ENCODE measurements at places on chromosomes 5 and 9. TPM values are rescaled to one million over a fixed set of nuclear protein-coding genes. Genes with fewer than 3 reads are reported as not detected.
A peak's percentile ranks its signal among the peaks of the same experiment; 100 is the strongest.

DNA sequence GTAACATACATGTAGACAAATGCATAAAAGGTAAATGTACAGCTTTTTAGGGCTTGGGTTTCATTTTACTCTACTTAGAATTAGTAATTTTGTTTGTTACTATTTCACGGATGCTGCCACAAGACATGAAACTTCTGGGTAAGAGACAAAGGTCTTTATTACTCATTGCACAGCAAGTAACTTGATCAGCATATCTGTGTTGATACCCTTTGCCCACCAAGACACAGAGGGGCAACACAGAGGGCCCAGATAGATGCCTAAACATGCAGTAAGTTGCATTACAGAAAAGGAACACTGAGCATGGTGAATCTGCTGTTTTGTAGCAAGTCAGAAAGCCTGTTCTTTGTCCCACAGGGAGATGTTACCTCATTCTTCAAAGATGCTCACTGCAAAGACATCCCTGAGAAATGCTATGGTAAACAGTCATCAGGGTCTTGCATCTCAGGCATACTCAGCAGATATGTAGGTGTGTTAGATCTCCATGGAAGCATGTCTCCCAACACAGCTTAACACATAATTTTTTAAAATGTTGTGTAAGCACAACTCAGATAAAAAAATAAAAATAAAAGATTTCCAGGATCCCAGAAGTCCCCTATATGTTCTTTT is 10.3 kb downstream of the ITGA2 start:
- DNase-seq, result no peak

Gene C9orf153
- 0.12 TPM for total RNA-seq

- no peak for DNase-seq
Observed at GRCh38 chr9:27371382-27371781, 74.4 kb upstream of the EQTN start.

DNA sequence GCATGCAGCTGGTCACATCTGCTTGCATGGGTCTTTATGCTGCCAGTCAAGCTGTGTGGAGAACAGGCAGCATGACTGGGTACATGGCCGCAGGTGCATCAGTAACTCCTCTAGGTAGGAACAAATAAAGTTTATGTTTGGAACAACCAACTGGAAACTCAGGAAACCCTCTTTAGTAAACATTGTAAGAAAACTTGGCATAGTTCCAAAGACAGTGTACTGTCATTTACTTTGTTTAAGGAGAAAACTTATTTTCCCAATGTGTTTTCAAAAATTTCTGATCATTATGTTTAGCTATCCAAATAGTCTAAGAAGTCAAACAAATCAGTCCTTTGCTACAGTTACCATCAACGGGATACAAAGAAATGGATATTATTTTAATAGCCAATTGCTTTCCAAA is 386.0 kb downstream of the CHSY3 start:
- DNase-seq, result no peak

Gene SEMA6A
- 355 TPM for total RNA-seq

Gene HEXB
- total RNA-seq, result 57.8 TPM

Gene PDE6A
- not detected for total RNA-seq

DNA sequence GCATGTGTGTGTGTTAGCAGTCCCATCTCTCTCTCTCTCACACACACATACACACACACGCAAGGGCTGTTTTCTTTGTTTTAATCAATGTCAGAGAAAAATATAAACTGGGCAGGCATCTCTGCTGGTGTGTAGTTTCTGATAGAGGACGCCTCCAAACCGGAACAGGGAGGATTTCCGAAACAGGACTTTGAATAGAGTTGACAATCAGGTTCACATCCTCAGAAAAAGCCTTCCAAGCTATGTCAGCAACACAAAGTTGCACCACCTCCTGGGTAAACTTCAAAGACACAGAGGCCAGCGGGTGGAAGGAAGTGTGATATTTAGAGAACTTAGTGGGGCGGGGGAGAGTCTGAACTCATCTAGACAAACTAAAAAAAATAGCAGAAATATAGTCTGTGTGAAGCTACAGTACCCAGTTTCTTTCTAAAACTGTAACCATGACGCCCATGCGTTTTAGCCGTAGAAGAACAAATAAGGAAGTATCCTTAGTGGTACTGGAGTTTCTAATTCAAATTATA is 1.2 kb downstream of the ST8SIA4 start:
- DNase-seq, result peak; percentile 2

GRCh38 chr9:684054-684890 is 157.2 kb upstream of the DMRT1 start:
- peak; percentile 68 for DNase-seq

Gene HMGXB3
- 27.0 TPM for total RNA-seq

GRCh38 chr5:96207420-96207819 is 225.6 kb downstream of the PCSK1 start:
- no peak for DNase-seq

- DNase-seq, result no peak
Observed at GRCh38 chr9:105554042-105554441, 3.9 kb upstream of the FKTN start.

Gene SLC36A2
- total RNA-seq, result not detected

- peak; percentile 37 for DNase-seq
Observed at GRCh38 chr5:3891113-3891512, 295.5 kb downstream of the IRX1 start.

- no peak for DNase-seq
Observed at GRCh38 chr9:31415164-31415563, 969.3 kb upstream of the ACO1 start.

Gene ZNF883
- total RNA-seq, result 44.4 TPM

Gene FIBCD1
- 15.5 TPM for total RNA-seq

GRCh38 chr5:146306838-146307237 is 31.8 kb upstream of the POU4F3 start:
- DNase-seq, result no peak

- no peak for DNase-seq
Observed at GRCh38 chr9:131598121-131598520, 52.8 kb downstream of the PRRT1B start.

DNA sequence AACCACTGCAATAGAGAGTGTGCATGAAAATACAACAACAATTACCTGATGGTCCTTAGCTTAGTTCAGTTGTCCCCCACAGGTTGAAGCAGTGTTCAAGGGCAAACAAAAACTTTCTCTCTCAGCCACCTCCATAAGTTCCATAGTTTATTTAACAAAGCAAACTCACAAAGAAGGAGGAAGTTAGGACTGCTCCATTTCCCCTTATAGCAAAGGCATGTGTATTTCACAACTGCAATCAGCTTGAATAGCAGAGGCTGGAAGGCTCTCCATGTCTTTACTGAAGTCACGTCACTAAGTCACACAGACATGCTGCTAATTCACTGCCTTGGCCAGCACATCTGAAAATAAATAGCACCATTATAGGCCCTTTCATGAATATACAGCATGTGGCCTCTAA is 43.3 kb downstream of the DOCK8 start:
- no peak for DNase-seq

DNA sequence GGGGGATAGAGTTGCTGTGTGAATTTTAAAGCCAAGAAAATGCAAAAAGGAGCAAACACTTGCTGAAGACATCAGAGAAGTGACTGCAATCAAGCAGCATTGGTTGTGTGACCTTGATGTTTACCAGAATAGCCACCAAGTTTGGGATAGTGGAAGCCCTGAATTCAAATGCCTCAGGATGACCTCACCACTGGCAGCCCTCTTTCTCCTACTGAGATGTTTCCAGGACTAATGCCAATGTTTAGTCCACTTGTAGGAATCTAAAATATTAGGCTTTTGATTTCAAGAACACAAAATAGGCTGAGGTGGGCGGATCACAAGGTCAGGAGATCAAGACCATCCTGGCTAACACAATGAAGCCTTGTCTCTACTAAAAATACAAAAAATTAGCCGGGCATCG is 112.2 kb upstream of the NUDT12 start:
- DNase-seq, result no peak

DNA sequence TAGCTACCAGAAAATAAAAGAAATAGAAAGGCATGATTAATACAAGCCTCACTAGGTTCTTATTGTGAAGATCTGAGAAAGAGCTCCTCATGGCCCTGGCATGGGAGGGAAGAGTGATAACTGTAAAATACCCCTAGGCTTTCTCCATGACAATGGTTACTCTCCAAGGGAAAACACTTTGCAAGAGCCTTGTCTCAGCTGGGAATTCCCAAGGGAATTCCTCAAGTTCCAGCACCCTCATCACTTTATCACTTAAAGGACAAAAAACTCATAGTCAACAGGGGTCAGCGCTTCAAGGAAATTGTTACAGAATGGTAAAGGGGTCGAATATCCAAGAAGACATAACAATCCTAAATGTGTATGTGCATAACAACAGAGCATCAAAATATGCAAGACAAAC is 21.2 kb downstream of the SYK start:
- DNase-seq, result peak; percentile 43

Gene DNM1
- 43.2 TPM for total RNA-seq

DNA sequence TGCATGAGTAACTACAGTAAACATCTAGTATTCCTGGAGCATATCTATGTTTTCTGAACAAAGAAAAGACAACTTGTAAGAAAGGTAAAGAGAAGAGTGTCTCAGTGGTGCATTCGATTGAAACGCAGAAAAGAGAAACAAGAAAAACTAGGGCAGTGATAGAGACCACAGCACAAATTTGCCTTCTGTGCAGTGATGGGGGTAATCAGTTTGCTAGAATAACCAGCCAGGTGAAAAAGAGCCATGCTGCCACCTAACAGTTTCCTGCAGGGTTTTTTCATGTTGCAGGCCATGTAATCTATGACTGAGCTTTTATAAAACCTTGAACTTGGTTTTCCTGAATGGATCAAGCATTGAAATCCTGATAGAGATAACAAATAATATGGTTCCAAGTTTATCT is 198.4 kb upstream of the MEF2C start:
- DNase-seq, result no peak

DNA sequence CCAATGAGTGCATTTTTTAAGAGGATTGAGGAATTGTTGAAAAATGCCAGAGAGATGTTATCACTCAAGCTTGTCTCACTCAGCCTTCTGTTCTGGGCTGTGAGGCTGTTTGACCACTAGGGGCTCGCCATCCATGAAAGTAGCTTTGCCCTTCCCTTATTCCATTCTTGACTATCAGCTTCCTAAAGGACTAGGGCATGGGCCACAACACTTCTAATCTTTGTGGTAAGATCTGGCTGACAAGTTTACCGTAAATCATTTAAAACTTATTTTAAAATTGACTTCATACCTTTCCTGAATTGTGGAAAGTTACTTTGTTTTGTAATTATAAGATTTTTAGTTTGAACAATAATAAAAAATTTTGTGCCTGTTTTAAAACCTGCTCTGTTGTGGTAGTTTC is 49.5 kb downstream of the TJP2 start:
- peak; percentile 92 for DNase-seq

Data from GM23338 (cell line).